C1 segment of cervical spinal cord (tissue), 14 donors: ENCODE measurements at places on chromosomes 2 and 18.

DNA sequence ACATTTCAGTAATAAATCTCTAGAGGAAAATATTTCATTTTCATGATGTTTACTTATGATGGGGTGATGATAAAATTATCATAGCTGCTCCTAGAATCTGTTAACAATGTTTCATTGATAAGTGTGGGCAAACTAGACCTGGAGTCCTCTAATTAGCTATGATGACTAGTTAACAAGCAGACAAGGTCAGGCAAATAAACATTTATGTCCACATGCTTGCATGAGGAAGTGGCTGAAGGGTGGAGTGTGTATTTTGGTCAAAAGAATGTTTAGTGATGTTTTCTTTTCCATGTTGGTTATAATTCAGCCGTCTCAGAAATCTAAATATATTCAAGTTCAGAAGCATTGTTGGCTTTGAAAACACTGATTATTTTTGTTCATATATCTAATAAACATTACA, 99.9 kb upstream of the FN1 start:
- DNase-seq = no peak

DNA sequence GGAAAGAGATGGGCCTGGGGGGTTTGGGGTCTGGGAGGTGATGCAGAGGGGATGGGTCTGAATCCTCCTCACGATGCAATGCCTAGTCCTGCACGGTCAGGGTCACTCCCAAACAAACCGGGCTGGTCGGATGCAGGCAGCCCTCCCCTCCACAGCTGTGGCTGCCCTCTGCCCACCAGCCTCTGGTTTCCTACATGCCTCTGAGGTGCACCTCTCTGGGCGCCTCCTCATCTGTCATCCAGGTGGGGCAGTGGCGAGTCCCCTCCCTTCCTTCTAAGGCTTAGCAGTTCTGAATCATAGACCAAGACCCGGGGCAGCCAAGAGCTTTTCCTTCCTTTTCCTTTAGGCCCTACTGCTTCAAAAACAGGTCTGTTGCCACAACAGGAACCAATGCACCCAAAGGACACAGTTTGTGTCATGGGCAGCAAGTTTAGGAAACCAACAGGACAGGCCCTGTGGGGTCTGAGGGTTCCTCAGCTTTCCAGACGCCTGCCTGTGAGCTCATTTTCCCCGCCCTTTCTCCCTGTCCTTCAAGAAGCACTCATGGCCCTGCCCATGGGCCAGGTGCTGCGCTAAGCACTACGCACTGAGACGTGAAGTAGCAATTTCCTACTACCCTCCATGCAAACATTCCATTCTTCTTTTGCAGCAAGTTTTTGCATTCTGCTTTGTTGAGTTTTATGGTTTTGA, 6.5 kb upstream of the MAL start:
- no peak for DNase-seq

DNA sequence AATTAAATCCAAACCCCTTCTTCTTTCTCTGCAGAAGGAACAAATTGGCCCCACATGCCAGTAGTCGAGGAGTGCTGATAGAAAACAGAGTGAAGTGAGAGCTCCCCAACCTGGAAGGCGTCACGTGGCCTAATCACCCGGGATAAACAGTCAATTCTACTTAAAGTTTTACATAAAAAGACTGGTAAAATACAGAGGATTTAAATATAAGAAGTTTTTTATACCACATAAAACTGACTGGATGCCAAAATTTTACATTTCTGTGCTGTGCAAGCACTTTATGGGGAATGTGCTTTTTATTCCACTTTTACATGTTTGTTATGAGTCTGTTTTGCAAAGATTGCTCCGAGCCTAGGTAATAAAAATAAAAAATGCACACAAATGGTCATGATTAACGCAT, 1586.8 kb upstream of the ACVR2A start:
- no peak for DNase-seq

DNA sequence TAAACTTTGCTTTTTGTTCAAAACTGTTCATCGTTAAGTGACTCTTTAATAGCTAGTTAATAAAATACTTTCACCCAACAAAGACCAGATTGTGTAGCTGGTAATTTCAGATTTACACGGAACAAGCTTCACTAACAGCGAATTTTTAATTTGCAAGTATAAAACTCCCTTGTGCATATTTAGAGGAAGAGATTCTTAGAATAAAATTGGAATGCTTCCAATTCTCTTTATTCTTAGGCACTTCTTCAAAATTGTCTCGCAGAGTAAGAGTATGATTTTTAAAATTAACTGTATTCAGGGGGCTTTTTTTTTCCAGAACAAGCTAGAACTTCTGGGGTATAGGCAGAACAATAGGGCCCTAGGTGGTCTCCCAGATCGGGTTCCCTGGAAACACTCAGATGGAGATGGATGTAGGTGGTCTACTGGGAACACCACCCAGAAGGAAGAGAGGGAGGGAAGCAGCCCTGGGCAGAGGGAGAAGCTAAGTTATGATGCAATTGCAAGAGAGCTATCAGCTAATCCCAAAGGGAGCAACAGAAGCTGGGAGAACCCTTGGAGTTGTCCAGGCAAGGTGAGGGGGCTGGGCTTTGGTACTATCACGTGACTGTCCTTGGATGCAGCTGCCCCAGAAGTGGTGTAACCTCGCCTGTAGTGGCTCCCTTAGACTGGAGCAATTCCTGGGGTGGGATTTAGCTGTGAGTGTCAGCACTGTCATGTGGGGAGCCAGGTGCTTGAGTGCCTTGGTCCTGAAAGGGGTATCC, 151.7 kb upstream of the ASB18 start:
- DNase-seq = no peak

GRCh38 chr2:6914828-6915227, 2.4 kb upstream of the RNF144A start:
- DNase-seq = no peak

DNA sequence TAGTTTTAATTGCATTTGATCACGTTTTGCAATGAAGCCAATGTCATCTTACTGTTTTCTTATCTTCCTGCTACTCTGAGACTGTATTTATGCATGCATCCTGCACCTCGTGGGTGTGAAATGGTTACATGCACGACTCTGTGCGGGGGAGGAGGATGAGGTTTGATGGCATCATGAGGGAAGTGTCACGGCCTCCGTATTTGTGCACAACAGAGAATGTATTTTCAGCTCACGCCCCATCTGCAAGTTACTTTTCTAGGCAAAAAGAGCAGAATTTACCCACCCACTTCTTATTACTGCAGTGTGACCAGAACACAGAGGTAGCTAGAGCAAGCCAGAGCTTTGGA, 145.1 kb downstream of the TDRD15 start:
- DNase-seq = no peak

DNA sequence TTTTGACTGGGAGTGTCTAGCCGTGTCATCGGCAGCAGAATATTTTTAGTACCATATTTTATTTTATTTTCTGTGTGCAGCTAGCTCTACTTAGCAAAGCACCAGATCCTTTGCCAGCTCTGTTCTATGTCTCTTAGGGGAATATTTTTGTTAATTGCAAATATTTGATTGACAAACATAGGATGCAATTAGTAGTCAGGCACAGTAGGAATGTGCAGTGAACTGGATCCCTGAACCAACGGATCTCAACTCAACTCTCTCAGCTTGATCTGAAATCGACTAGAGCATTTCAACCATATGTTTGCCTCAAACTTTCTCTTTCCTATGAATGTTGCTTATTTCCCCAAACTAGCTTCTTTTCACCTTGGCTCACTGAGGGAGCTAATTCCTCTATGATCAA, 998.0 kb upstream of the FANCL start:
- no peak for DNase-seq

- no peak for DNase-seq
Observed at GRCh38 chr2:38534746-38535403, 67.9 kb downstream of the HNRNPLL start.

GRCh38 chr2:98623657-98624056, 15.3 kb downstream of the UNC50 start:
- no peak for DNase-seq

DNA sequence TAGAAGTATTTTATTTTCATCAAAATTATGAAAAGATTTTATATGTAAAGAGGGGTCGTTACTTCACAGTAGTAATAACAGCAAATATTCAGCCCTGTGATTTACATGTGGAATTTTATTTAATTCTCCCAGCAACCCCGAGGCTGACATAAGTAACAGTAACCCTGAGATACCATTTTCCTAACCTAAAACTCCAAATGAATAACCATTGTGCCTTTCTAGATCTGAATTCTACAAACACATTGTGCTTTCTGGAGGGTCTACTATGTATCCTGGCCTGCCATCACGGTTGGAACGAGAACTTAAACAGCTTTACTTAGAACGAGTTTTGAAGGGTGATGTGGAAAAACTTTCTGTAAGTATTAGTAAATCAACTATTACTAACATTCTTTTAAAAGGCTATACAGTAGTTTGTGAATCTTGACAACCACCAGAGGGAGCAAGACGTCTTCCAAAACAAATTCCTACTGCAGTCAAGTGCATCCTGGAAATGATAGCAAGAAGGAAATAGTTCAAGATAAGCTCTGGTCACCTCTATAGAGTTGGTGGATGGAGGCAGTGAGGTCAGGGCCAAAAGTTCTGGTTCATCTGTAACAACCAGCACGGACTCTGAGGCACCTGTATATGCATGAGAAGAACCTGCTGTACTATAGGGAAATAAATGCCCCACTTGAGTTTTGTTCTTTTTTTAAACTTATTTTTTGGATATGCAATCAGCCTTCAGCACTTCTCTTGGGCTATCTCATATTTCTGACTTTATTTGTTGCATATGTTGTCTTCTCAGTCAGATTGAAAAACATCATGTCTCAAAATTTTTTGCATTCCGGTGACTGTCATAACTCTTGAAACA, 37.4 kb downstream of the ACTR2 start:
- DNase-seq = no peak

GRCh38 chr2:99975386-99975785, 167.0 kb downstream of the AFF3 start:
- DNase-seq = no peak

- DNase-seq = no peak
Observed at GRCh38 chr18:9362869-9363268, 28.3 kb downstream of the TWSG1 start.

GRCh38 chr2:166013878-166014277, 60.3 kb upstream of the TTC21B start:
- no peak for DNase-seq

DNA sequence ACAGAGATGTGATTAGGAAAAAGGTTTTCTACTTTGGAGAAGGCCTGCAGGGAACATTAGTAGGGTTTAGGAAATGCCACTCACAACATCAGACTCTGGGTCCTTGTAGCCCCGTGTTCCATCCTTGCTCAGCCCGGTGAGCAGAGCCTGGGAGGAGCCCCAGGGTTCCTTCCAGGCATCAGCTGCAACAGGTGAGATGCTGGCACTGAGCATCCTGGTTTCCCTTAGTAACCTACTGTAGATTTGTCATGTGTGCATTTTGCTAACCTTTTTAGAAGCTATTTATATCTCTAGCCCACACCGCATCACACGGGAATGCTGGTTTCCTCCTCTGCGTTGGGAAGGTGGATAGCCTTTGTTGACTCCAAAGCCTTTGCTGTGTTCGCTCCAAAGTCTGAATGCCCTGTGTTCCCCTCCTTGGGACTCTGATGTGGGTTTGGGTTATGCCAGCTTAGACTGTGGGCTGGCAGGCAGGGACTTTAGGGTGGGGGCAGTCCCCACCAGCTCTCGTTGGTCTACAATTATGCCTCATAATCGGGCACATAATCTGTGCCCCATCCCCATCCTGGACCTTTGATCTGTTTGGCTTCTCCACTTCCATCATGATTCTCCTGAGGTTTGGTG, 69.3 kb downstream of the TMEM247 start:
- DNase-seq = no peak

DNA sequence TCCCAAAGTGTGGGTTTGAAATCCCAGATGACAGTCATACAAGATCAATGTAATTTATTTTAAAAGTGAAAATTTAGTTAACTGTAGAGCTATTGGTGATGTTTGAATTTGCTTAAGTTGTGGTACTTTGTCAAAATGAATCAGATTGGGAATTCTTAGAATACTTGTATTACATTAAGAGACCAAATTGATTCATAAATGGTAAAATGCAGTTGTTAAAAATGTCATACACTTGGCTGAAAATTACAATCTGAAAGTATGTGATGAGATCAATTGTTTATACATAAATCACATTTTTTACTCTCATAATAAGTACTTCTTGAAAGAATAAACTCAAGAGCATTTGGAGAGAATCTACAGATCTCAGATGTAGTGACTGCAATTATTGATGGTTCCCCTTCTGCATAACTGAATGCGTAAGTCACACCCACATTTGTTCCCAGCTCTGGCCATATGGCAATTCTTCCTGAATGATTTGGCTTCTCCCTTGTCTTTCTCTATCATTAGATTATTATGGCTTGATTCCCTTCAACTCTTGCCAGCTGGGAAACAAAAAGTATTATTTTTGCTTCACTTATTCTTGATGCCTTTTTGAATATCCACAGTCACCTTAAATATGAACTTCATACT, 558.5 kb downstream of the CPS1 start:
- DNase-seq = no peak

DNA sequence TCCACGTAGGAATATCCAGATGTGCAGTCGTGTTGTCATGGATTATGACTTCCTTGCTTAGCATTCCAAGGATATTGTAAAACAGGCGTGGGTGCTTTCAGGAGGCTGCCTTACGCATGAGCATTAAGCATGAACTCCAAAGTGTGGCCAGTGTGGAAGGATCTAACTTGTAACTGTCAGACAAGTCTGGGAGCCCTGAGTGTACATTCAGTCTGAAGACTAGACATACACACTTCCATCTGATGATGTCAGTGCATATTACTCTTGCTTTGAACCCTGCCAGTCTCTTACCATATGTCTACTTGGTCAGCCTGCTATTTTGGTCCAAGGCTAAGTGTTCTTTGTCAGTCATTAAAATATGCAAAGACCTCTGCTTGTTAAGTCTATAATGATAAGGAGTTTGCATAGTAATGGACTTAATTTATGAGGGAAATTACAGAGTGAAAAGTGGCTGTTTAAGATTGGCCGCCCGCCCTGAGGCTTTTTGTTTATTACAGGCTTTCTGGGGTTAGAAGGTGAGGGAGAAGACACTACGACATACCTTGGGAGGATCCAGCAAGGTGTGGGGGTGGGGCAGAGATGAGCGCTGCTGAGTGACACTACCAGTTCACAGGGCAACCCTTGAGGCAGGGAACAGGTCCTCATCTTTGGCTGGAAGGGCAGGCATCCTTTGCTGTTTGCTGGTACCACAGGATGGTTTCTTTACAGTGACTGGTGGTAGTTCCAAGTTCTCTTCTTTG, 48.3 kb downstream of the CABLES1 start:
- no peak for DNase-seq

DNA sequence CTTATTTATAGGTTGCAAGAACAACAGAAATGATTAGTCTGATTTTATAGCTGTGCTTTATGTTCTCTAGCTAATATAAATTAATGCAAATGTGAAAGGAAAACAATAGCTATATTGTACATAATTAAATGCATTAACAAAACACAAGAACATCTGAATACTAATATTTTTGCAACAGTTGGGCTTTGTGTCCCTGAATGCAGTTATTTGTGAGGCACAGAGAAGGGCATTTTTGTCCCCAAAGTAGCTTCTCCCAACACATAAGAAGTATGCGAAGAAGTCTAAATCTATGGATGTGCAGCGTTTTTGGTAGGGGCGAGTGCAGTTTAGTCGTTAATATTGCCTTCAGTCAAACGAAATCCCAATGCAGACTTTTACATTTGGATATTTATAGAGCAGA, 110.0 kb downstream of the MBP start:
- DNase-seq = no peak

- DNase-seq = peak; percentile 87
Observed at GRCh38 chr2:8678731-8679566, 2.9 kb upstream of the ID2 start.

GRCh38 chr2:19031642-19032041, 326.8 kb downstream of the OSR1 start:
- no peak for DNase-seq
